Renal cortex interstitium (tissue), 15 donors: ENCODE measurements at places on chromosomes 5 and 9.

GRCh38 chr5:5198135-5198534 lies 58.0 kb downstream of the ADAMTS16 start:
- no peak for DNase-seq

DNA sequence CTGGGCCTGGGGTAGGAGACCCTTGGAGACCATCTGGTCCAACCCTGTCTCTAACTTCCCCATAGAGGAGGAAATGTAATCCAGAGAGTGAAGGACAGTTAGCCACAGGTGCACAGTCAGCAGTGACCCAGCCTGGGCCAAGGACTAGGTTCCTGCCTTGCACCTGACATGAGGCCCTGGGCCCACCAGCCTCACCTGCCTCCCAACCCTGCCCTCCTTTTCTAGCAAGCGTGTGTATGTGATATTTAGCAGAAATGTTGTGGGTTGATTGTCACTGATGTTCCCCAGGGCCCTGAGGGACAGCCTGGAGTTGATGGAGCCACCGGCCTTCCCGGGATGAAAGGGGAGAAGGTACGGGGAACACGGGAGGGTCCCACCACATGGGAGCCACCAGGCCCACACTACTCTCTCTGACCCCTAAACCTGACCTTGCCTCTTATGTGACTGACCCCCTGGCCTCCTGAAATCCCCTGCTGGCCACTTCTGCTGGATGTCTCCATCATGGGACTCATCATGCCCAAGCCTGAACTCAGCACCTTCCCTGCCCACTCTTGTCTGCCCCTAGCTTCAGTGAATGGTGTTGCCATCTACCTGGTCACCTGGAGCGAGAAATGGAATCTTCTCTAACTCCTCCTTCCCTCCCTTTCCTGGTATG lies 79.2 kb upstream of the TGFBR1 start:
- DNase-seq = no peak

DNA sequence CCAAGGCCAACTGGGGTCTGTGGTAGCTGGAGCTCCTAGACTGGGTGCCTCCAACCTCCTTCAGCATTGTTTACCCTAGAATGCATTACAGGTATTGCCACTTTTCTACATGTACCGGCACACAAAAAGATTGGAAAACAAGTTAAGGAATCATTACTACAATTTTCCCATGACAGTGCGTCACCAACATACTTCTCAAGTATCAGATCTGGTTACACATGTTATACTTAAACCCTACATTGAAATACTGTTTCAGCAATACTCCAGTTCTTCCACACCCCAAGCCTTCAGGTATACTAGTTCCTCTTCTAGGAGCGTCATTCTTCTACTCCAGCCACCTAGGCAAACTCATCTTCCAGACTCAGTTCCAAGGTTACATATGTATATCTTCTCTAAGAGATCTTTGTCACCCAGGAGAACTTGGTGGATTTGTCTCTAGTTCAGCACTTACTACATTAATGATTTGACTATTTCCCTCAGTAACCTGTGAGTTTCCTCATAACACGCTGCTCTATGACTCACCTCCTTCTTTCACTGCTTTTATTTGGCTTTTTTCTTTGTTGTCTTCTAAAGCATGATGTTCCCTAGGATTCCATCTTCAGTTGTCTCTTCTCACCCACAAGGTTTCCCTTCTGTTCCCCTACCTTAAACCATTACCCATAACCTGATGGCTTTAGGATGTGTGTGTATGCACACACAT lies 217.0 kb downstream of the AP3B1 start:
- no peak for DNase-seq

- no peak for DNase-seq
Measured at GRCh38 chr9:14350349-14350728, 36.4 kb upstream of the NFIB start.

DNA sequence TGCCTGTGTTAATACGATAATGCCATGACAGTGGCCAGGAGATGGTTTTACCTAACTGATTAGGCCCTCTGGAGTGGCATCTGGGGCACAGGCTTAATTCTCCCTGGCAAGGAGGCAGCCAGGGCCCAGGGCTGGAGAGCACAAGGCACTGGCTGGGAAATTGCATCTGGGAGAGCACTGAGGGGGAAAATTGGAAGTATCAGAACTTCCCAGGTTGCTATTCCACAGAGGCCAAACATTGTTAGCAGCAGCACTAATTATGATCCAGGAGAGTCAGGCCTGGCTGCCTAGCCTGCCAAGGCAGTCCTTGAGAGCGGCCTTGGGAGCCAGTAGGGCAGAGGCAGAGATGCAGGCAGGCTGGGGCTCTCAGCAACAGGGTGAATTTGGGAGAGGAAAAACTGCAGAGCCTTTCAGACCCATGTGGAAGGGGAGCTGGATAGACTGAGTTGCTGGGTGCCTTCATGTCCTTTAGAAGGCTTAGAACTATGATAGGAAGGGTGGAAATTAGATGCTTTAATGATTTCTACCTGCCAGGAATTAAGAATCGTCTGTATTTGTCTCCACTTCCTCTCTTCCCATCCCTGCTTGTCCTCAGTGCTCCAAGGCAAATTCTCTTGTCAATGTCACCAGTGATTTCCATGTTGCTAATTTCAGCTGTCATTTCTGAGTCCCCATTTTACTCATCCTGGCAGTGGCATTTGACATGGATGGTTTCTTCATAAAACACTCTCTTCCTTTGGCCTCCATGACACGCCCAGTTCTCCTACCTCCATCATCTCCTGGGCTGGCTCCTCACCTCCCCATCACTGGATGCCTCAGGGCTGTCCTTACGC lies 56.1 kb upstream of the HSPA9 start:
- no peak for DNase-seq

DNA sequence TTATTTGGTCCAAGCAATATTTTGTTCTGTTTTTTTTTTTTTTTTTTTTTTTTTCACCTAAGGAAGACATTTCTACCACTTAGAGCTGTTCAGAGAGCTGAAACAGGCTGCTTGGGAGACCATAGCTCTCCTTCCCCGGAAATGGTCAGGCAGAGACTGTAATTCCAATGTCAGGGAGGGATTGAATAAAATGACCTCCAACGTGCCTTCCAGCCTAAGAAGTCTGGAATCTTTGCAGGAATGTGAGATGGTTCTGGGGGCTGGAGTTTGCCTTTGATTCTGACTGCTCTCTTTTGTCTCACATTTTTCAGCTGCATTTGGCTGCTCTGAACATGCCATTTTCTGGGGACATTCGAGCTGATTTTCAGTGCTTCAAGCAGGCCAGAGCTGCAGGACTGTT lies 38.3 kb upstream of the TGFBR1 start:
- no peak for DNase-seq

DNA sequence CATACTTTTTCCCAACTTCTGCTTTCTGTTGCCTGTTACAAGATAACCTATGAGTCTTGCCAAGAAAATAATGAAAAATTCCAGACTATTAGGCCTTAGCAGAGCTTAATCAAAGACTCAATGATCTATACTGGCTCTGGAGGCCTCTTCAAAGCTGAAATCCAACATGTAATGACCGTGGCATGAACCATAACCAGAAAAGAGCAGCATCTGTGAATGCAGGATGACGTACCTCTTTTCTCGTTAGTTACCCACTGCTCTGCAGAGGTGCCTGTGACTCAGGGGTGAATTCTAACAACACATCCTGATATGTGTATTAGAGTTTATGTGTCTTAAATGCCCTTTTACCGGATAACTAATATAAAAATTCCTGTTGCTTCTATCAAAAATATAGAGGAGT lies 645.4 kb downstream of the PRELID2 start:
- DNase-seq = no peak

DNA sequence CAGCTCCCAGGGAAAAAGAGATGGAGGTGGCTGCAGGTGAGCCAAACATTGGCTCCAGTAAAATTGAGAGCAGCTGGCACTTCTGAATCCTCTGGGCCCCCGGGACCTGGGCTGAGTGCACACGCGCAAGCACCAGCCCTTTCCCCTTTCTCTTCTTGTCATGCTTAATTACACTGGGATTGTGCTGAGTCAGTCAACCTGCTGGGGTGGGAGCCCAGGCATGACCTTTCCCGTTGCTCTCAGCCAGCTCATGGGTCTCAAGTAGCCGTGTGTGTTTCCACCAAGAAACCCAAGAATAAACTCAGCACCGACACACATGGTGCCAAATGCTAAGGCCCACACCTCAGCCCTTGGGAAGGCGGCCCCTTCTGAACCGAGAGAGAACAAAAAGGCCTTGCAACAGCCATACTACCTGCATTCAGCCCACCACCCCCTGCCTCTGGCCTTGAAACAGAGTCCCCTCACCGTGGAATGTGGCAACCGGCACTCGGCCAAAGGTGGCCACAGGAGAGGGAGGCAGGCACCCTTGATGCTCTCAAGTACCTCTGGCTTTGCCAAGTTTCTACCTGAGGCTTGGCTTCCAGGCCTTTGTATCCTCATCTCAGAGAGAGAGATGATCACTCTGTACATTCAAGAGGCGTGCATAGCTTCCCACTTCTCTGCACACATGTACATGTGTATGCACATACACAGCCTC lies 28.1 kb downstream of the SLIT3 start:
- DNase-seq = peak; percentile 39

DNA sequence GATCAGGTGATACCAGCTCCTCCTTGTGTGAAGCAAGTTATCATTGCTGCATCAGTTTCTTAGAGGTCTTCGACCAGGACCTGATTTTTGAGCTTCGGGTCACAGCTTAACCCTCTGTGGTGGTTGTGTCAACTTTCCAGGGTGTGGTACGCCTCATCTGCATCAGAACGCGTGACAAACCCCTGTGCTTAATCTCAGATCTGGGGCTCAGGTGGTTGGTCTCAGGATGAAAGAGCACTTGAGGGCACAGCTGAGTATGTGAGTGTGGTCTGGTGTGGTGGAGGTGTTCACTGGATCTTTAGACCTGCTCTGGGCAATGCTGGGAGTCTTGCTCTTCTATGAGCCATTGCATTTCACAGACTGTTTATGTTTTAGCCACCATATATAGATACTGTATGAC lies 64.1 kb downstream of the OSTF1 start:
- DNase-seq = no peak

- DNase-seq = no peak
Measured at GRCh38 chr5:10731913-10732312, 29.1 kb downstream of the DAP start.

DNA sequence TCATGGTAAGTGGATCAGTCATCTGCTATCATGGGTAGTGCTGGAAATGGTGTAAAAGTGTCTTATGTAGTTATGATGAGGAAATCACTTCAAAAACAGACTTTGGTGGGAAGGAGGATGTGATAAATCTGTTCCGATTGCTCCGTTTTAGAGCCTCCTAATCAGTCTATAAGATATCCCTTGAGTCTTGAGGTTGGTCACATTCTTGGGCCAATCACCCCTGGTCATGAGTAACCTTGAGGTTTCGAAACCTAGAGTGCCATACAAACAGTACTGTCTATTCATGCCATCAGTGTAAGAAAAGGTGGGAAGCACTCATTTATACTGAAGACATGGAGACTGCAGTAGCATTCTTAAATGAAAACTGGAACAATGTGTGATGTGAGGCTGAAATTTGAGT lies 45.8 kb downstream of the LRRTM2 start:
- DNase-seq = no peak

DNA sequence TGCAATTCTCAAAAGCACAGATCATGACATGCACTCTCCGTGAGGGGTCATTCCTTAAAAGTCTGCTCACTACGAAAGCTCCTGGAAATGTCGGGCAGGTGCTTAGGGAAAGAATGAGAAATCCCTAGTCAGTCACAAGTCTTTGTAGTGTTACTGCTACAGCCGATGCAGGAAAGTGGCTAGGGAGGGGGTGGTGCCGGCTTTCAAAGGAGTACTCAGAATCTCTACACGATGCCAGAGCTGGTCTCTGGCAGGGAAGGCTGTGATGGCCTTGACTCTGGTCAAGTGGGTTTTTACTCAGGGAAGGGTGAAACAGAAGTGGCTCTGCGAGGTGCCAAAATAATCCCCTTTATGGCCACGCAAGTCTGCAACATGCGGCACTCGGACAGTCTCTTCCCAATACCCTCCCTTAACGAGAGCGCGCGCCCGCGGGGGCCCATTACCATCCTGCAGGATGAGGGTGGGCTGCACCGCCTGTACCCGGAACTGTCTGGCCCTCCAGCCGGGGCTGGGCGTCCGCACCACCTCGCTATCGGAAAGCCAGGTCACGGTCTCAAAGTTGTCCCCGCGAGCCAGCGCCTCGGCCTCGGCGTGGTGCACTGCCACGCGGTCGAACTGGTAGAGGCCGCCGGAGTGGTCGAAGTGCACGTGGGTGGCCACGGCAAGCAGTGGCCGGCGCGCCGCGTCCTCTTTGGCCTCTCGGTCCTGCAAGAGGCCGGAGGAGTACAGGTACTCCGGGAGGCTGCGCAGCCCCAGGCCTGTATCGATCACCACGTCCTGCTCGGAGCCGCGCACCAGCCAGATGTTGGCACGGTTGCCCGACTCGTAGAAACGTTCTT lies 956 bp downstream of the MBLAC2 start:
- DNase-seq = no peak

- no peak for DNase-seq
Measured at GRCh38 chr9:69307446-69308205, 17.4 kb upstream of the ENTREP1 start.

DNA sequence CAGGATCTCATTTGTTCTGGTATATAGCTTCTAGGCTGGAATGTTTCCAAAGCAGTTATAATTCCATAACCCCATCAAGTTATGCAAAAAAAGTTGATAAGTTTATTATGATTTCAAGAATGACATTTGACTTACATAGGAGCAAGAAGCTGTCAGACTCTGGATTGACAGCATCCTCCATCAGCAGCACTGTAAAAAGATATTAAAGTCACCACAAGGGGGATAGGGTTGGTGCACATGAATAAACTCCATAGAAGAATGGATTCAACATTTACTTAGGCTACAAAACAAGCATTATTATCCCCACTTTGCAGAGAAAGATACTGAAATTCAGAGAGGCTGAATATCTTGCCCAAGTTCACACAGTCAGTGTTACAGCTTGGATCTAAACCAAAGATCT lies 208.9 kb upstream of the SLC30A5 start:
- DNase-seq = no peak

GRCh38 chr5:157390133-157390532 lies 69.9 kb upstream of the NIPAL4 start:
- no peak for DNase-seq

- no peak for DNase-seq
Measured at GRCh38 chr5:2326601-2327000, 424.9 kb downstream of the IRX2 start.

DNA sequence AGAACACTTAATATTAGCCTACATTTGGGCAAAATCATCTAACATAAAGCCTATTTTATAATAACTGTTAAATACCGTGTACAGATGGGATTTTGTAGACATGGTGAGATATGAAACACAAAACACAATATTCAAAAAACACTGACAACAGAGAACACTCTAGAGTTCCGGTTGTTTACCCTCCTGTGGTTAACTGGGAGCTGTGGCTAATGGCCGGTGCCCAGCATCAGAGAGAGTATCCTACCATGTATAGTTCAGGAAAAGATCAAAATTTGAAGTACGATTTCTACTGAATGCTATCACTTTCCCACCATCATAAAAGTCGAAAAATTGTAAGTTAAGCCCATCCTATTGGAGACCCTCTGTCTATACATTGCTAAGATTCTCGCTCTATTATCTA lies 2.4 kb downstream of the CAMK4 start:
- no peak for DNase-seq

- DNase-seq = no peak
Measured at GRCh38 chr5:178212241-178213002, 8.1 kb downstream of the HNRNPAB start.

GRCh38 chr9:72333709-72334108 lies 31.3 kb downstream of the ZFAND5 start:
- no peak for DNase-seq
